ENCODE measurements at places on chromosomes 11 and 22.

DNA sequence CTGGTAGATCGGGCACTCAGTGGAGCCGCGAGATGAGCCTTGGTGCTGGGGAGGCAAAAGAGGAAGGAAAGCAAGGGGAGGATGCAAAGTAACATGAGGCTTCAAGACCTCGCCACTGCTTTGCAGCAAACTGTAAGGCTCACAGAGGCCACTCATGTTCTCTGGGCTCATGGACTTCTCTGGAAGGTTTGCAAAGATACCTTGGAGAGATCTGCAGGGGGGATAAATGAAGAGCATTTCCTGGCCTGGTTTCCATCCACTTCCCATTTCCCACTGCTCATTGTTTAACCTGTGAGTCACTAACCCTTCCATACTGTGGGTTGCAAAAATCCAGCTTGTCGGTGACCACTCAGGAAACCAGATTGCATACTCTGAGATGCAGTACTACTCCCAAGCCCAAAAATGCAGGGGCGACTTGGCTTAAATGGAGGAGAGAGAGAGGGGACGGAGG lies 38.5 kb downstream of the OSBP2 start:
- DNase-seq: no peak

GRCh38 chr11:90343673-90344072 lies 120.8 kb upstream of the CHORDC1 start:
- DNase-seq: no peak

DNA sequence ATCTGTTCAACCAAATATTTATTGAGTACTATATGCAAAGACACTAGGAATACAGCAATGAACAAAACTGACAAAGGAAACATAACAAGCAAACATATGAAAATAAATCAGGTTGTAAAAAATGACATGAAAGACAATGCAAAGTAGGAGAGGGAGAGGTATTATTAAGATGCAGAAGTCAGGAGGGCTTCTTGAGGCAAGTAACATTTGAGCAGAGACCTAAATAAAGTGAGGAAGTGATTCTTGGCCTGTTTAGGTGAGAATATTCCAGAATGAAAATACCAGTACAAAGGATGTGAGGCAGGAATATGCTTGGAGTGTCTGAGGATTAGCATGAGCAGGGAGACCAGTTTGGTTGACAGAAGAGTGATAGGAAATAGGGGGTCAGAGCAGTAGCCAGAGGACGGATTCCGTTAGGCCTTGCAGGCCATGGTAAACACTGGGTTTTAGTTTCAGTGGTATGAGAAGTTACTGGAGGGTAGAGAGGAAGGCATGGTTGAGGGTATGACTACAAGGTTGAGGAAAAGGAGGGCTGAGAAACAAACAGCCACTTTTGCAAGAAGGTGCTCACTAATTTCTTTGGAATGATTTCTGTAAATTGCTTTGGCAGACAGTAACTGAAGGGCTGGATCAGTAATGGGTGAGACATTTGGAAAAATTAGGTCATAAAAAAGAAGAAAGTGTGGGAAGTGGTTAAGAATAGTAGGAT lies 191.9 kb downstream of the SWAP70 start:
- DNase-seq: no peak

GRCh38 chr11:119622454-119623143 lies 106.4 kb downstream of the NECTIN1 start:
- no peak for DNase-seq

DNA sequence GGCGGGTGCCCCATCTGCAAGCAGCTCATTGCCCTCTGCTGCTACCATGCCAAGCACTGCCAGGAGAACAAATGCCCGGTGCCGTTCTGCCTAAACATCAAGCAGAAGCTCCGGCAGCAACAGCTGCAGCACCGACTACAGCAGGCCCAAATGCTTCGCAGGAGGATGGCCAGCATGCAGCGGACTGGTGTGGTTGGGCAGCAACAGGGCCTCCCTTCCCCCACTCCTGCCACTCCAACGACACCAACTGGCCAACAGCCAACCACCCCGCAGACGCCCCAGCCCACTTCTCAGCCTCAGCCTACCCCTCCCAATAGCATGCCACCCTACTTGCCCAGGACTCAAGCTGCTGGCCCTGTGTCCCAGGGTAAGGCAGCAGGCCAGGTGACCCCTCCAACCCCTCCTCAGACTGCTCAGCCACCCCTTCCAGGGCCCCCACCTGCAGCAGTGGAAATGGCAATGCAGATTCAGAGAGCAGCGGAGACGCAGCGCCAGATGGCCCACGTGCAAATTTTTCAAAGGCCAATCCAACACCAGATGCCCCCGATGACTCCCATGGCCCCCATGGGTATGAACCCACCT lies 28.0 kb upstream of the L3MBTL2 start:
- DNase-seq: no peak

DNA sequence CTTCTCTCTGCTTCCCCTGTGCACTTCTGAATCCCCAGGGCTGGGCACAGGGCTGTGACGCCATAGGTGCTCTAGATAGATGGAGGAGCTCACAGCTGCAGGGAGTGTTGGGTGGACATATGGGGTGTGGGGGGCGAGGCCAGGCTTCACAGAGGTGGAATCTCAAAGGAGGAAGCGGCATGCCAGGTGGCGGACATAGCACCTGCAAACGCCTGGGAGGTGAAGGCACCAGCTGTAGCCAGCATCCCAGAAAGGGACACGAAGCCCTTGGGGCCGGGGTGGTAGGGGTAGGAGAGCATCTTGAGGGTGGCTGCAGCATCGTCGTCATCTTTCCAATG lies 14.6 kb upstream of the KCNQ1OT1 start:
- DNase-seq: no peak

DNA sequence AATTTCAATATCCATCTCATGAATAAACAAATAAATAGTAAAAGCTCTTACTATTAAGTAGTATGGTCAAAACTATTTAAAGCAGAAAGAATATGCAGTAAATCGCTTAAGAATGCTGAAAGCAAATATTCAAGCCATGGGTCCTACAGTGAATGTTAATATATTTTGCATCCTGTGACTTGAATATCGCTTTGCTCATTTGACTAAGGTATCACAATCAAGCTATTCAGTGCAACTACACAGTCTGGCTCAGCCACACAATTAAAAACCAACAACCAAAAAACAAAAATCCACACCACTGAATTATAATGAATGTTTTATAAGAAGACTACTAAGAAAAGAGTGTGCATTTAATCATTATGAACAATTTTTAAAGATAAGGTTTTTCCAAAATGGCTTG lies 45.3 kb downstream of the RAB6A start:
- DNase-seq: no peak

- no peak for DNase-seq
Measured at GRCh38 chr11:124176925-124177715, 6.0 kb upstream of the OR10D3 start.

- no peak for DNase-seq
Measured at GRCh38 chr11:111836721-111837120, 34.7 kb downstream of the ALG9 start.

GRCh38 chr11:79414041-79414440 lies 26.8 kb downstream of the TENM4 start:
- DNase-seq: no peak

DNA sequence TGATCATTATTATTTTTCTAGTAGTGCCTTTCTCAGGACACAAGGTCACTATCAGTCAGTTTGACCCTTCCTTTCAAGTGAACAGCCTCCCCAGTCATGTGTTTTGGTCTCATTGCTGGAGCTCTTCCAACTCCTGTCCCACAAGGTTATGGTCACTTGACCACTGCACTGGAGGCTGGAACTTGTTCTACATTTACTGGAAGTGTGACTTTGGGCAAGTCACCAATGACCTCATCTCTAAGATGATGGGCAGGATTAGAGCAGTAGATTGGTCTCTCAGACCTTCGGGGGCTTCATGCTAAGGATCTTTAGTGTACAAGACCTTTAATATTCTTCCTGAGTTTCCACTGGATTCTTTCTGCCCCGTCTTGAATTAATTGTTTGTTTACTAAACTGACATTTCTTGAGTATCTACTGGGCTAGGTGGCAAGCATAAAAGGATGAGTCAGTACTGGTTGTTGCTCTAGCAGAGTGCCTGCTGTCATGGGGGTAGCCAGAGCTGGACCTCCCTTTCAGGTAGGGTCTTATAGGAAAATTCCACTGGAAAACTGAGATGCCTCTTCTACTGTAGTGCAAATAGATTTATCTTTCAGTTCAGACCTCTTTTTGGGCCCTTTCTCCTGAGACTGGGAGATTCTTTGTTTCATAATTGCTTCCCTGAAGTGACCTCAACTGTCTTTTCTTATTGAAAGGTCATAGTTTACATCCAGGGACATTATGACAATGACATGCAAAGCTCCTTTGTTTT lies 106.8 kb downstream of the GRAMD1B start:
- no peak for DNase-seq

DNA sequence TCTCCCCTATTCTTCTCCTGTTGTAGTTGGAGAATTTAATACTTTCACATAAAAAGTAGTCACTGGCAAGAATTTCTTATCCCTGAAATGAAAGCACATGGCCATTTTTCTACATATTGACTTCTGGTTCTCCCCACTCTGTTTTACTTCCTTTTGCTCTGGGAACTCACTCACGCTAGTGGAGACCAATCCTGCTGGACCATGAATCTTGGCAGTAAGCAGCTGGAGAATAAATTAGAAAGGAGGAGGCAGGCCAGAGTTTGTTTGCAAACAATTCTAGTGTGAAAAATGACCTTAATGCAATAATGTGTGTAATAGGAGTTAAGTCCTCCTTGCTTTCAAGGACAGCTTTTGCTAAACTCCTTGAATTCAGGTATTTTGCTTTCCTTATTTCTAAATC lies 412.3 kb upstream of the CHORDC1 start:
- no peak for DNase-seq

DNA sequence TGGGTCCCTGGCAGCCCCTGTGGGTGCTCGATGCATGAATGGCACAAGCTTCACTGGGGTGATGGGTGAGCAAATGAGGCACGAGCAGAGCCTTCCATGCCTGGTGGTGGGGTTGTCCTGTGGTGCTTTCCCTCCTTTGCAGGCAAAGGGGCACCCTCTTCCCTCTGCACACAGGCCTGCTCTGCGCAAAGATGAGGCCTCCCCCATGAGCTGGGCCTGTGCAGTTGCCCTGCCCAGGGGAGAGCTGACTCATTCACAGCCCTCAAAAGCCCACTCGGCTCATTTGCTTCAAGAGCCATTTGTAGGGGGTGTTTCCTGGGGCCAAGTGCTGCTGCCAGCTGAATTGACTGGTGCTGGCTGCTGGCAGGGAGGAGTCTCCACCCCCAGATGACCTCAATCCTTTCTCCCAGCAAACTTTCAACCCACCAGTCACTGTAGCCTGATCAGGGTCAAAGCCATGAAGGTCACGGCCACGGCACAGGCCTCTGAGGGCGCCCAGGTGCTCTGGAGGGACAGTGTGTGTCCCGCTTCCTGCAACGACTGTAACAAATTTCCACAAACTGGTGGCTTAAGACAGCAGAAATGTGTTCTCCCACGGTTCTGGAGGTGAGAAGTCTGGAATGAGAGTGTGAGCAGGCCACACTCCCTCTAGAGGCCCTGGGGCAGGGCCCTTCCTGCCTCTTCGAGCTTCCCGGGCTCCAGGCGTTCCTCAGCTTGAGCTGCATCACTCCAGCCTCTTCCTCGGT lies 48.8 kb upstream of the ANO1 start:
- no peak for DNase-seq

GRCh38 chr22:31871480-31871879 lies 72.9 kb upstream of the YWHAH start:
- DNase-seq: no peak

GRCh38 chr11:129396454-129396853 lies 20.8 kb downstream of the BARX2 start:
- no peak for DNase-seq

- DNase-seq: no peak
Measured at GRCh38 chr11:870127-870413, 27.4 kb downstream of the TSPAN4 start.

DNA sequence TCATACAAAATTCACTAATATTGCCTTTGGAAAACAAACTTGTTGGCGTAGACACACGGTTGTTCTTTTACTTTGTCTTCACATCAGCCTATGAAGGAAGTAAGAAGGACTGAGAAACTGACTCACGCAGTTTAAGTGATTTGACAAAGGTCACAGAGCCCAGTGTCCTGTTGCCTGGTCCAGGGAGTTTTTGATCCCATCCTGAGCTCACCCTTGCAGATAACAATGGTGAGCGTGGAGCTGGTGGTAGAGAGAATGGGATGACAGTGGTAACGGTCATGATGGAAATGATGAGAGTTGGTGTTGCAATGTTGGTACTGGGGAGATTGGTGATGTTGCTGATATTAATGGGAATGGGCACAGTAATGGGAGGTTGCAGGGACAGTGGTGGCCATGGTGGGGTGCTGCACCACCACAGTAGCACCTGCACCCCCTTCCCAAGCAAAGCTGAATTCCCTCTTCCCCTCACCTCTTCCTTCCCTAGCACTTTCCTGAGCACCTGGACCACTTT lies 22.0 kb downstream of the CREB3L1 start:
- DNase-seq: no peak

DNA sequence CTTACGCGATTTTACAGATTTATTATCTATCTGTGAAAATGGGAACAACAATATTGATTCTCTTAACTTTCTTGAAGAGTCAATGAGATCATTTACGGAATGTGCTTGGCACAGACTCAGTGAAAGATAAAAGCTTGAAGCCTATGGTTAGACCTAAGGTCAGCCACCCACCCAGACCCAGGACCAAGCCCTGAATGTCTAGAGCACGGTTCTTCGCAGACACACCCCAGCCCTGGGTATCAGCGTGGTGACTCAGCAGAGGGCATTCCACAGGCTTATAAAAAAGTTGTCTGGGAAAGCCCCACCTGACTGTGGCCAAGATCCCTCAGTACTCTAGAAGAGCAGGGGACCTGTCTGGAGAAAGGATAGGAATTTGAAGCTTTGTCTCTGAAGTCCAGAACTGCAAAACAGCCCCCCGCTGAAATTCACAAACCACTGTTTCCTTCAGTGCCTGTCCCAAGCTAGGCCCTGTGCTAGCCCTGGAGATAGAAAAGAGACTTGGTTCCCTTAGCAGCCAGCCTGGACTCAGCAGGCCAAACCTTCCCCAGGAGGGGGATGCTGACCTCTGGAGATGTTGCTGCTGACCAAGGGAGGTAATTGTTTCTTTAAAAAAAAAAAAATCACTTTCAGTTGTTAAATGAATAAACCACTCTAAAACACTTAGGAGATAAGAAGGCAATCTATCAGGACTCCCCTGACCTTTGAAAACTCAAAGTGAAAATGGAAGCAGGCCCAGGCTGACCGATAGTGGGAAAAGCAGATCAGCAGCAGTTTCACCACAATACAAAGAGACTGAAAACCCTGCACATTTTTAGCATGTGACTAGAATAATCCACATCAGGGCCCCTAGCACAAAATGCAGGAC lies 114.0 kb downstream of the ABTB2 start:
- DNase-seq: peak; percentile 61

DNA sequence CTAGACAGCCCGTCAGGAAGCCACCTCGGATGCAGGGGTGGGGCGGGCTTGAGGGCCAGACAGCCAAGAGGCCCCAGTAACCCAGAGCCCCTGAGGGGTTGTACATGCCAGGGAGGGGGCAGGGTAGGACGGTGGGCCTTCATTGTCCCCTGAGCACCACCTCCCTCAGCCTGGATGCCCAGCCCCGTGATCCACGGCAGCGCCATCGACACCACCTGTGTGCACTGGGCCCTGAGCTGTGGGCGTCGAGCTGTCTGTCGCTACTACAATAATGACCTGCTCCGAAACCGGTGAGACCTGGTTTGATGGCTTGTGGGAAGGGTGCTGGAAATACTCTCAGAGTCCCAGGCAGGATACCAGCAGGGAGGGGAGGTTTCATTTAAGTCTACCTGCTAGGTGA lies 37.4 kb upstream of the TPBGL start:
- no peak for DNase-seq

Measured in activated CD4-positive, alpha-beta memory T cell treated with anti-CD3 and anti-CD28 coated beads, Interleukin-2, amount 10 ng/mL, durations not matched to agents 7 days and 5 days (primary cell).